Psoas muscle (tissue), 8 donors: ENCODE measurements at places on chromosomes 13 and 19. TPM values are rescaled to one million over a fixed set of nuclear protein-coding genes. Genes with fewer than 3 reads are reported as not detected.

Gene UCHL3
- 96.5 TPM for polyA plus RNA-seq

Gene IL11
- 0.06 TPM for polyA plus RNA-seq

Gene PRKD2
- 4.8 TPM for polyA plus RNA-seq

Gene C13orf46
- 0.14 TPM for polyA plus RNA-seq

Gene MEDAG
- polyA plus RNA-seq: 9.9 TPM

Gene CD33
- 0.24 TPM for polyA plus RNA-seq

DNA sequence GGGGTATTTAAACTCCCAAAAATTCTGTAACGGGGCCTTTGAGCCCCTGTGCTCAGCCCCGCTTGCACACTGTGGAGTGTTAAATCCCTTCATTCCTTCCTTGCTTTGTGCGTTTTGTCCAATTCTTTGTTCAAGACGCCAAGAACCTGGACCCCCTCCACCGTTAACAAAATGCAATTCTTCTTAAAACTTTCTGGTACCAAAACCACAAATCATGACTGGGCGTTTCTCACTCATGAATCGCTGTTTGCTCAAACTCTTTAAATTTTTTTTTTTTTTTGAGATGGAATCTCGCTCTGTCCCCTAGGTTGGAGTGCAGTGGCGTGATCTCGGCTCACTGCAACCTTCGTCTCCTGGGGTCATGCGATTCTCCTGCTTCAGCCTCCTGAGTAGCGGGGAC lies 881 bp downstream of the ZNF20 start:
- DNase-seq: no peak

GRCh38 chr13:106464076-106464475 lies 71.4 kb downstream of the EFNB2 start:
- no peak for DNase-seq

- no peak for DNase-seq
Observed at GRCh38 chr13:107067381-107067780, 499.4 kb upstream of the ARGLU1 start.

- DNase-seq: no peak
Observed at GRCh38 chr19:43692385-43692784, 22.4 kb upstream of the PLAUR start.

DNA sequence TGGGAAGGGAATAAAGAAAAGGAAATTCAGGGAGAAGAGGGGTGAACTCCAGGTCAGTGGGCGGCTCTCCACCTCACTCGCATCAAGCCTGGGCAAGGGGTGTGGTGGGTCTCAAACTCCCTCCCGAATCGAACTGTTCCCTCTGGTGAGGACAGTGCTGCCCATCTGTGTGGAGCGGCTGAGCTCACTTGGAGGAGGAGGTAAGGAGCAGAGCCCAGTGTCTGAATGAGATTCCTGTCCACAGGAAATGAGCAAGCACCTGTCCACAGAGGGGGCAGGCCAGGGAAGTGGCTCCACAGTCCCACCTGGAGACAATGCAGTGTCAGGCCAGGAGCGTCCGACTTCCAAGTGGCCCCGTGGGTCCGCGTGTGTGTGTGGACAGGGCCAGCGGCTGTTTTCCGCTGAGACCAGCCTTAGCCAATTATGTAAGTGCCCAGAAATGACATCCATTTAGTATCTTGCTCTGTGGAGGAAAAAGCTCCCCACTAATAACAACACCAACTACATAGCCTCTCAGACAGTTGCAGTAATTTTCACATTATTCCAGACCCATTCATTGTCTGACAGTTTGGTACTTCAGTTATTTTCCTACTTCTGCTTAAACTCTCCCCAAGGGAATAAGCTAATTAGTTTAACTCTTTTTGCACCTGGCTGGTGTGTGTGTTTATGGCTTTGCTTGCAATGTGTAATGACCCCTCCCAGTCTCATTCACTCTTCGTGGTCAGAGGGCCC lies 114.6 kb downstream of the SOX1 start:
- no peak for DNase-seq

DNA sequence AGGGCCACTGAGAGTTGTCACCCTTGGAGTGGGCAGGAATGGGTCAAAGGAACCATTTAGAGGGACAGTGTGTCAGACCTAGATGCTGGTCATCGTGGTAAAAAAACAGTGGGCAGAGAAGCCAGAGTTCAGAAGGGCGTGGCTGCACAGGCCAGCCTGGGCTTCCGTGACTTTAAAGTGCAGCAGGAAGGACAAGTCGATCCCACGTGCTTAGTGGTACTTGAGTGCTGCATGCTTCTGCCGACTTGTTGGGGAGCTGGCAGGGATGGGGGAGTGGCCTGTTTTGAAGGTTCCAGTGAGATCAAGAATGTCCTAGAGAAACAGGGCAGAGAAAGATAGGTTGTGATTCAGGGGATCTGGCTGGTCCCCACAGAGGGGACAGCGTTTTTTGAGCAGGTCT lies 17.0 kb downstream of the LYL1 start:
- no peak for DNase-seq

DNA sequence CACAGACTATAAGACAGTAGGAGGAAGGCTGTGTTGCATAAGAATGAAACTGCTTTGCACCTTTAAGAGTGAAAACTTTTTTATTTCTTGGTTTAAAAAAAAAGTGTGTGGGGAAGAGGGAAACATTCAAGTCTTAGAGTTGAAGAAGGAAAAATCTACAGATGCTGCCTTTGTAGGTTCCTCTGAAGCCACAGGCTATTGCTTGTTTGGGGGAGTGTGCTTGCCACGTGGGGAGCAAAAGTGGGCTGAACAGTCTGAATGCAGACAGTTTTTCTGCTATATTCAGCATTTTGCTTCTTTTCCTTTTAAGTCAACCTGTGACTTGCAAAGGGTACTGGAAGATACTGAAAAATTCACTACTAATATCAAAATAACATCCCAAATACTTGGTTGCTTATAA lies 36.9 kb downstream of the EFNB2 start:
- DNase-seq: no peak

DNA sequence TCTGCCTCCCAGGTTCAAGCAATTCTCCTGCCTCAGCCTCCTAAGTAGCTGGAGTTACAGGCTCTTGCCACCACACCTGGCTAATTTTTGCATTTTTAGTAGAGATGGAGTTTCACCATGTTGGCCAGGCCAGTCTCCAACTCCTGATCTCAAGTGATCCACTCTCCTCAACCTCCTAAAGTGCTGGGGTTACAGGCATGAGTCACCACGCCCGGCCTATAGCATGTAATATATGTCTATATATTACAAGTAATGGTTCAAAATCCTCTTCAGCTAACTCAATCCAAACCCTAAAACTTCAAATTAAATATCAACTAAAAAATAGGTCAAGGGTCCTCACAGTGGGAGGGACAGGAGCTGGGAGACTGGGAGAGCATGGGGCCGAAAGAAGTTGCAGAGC lies 28.0 kb downstream of the FPR3 start:
- DNase-seq: no peak

- DNase-seq: no peak
Observed at GRCh38 chr13:31675440-31675953, 63.8 kb upstream of the RXFP2 start.

- peak; percentile 11 for DNase-seq
Observed at GRCh38 chr13:113437408-113438010, 15.8 kb downstream of the ADPRHL1 start.

GRCh38 chr13:50158385-50159165 lies 143.3 kb downstream of the KCNRG start:
- DNase-seq: no peak

- DNase-seq: peak; percentile 18
Observed at GRCh38 chr19:4472174-4472974, at the start of gene HDGFL2. Gene HDGFL2, plus strand, starts transcription at chr19:4472297. Its CDS starts 54 bp downstream, at chr19:4472351.
